ENCODE measurements at places on chromosomes 6 and 20. TPM values are rescaled to one million over a fixed set of nuclear protein-coding genes. Genes with fewer than 3 reads are reported as not detected.
A peak's percentile ranks its signal among the peaks of the same experiment; 100 is the strongest.

Gene IMPG1
- not detected for total RNA-seq

Gene ZNF311
- total RNA-seq = 0.23 TPM

Gene GRM1
- total RNA-seq = not detected

Gene XRN2
- 57.4 TPM for total RNA-seq

Gene METTL24
- total RNA-seq = 0.24 TPM

Gene SDCBP2
- total RNA-seq = 2.0 TPM

Gene CDH26
- total RNA-seq = 2.0 TPM

Gene NHSL1
- total RNA-seq = 0.38 TPM

- no peak for DNase-seq
Measured at GRCh38 chr20:23311947-23312506, 38.6 kb upstream of the NXT1 start.

GRCh38 chr20:32429745-32430360, 71.7 kb downstream of the ASXL1 start:
- DNase-seq = no peak

DNA sequence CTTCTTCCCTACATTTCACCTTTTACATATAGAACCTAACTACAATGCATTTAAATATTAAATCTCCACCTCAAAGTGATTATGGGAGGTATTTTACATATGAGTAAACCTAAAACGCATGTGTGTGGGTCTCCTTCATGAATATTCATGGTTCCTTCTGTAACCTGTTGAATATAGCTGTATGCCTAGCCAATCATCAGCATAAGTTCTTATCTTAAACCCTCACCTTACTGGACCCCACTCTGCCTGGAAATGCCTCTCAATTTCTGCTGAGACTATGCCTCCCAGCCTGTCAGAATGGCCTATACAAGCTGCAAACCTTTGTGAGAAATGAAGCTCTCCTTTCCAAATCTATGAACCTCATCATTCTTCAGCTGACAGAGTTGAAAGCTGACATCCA, 21.3 kb downstream of the CEP85L start:
- DNase-seq = no peak

- no peak for DNase-seq
Measured at GRCh38 chr6:18893540-18894269, 506.6 kb downstream of the RNF144B start.

DNA sequence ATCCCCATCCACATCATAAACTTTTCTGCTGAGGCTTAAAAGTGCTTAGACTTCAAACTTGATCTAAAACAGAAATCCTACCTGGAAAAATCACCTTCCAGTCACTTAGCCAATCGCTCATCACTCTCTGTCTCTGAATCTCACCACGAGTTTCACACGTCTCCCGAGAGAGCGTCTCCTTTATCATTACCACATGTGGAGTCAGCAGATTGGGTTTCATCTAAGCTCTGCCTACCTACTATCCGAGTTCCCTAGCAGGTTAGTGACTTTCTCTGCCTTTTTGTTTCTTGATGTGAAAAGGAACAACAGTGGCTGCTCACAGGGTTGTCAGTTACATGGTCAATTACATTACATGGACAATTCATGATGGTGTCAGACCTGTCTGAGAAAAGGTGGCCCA, 286.2 kb downstream of the ESR1 start:
- DNase-seq = no peak

- no peak for DNase-seq
Measured at GRCh38 chr6:108123946-108124345, 41.9 kb upstream of the NR2E1 start.

- no peak for DNase-seq
Measured at GRCh38 chr6:45607798-45608197, 230.1 kb upstream of the SUPT3H start.

GRCh38 chr20:12748359-12748994, 260.3 kb upstream of the SPTLC3 start:
- DNase-seq = no peak

GRCh38 chr20:33669873-33670640, 3.3 kb downstream of the ACTL10 start:
- DNase-seq = no peak

- no peak for DNase-seq
Measured at GRCh38 chr6:193773-194310, 98.4 kb upstream of the DUSP22 start.

DNA sequence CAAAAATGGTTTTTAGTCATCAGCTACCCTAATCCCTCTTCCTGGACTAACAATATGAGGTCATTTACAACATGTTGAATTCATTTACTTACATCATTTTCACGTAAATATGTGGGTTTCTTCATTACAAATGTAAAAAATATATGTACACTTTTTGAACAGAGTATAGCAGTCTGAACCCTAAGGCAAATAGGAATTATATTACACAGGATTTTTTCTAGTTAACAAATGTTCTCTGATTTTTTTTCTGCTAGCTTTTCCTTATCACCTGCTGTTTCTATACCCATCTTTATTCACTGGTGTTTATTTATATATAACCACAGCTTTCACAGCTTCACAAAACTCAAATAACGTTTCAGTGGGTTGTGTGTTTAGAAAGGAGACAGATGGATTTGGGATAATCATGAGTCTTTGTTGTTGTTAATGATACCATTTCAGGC, 21.0 kb upstream of the CD2AP start:
- no peak for DNase-seq

- DNase-seq = no peak
Measured at GRCh38 chr6:63272397-63272796, 47.4 kb downstream of the LGSN start.

- no peak for DNase-seq
Measured at GRCh38 chr6:28567506-28567905, 41.8 kb downstream of the GPX5 start.

GRCh38 chr20:5000263-5001173, 792 bp downstream of the SLC23A2 start:
- peak; percentile 22 for DNase-seq

DNA sequence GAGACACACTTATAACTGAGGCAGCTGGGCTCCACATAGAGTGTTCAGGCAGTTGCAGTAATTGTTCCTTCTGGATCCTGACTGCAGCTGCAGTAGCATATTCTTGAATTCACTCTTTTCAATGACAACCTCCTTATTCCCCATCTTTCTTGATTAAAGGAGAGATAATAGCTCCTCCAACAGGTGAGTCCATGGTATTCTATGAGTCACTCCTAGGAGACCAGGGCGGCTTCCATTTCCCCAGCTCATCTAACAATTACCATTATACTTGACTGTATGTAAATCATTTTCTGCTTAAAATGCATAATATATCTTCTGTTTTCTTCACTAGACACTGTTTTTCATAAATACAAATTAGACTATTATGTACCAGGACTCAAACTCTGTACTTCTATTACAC, 62.4 kb downstream of the TENT5A start:
- DNase-seq = no peak

DNA sequence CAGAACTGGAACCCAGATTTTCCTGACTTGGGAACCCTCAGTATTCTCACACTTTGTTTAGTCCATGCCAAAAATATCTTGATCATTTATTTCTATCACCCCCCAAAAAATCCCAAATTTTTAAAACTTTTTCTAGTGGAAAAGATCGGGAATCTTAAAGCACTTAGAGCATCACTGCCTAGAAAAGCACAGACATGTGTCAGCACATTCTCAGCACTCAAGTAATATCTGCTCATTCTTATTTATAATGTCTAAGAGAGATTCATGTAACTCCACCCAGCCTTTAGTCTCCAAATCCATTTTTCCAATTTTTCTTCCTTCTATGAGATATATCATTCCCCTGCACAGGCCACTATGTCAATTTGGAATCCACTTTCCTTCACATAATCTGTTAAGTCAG, 29.9 kb upstream of the HSF2 start:
- no peak for DNase-seq

GRCh38 chr6:98627129-98627775, 207.1 kb upstream of the POU3F2 start:
- no peak for DNase-seq

GRCh38 chr6:165663736-165664558, 906 bp upstream of the PDE10A start:
- DNase-seq = no peak

DNA sequence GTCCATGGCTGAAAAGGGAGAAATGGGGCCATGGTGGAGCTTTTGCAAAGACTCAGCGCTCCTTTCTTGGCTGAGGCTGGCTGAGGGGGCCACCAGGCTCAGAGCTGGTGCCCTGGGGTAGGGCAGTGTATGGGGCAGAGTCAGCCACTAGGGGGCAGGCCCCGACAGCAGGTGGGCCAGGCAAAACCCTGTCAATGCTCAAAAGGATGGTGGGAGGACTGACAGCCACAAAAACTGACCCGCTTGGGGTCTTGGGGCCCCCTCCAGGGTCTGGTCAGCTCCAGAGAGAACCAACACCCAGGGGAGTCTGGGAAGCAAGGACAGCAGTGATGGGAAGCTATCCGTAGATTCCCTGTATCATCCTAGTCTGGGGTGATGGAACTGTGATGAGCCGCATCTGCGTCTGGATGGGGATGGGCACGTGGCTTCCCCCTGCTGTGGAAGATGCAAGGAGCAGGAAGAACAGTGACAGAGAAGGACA, 306.9 kb downstream of the DHX35 start:
- peak; percentile 35 for DNase-seq

GRCh38 chr20:21874127-21874526, 168.7 kb downstream of the PAX1 start:
- no peak for DNase-seq

DNA sequence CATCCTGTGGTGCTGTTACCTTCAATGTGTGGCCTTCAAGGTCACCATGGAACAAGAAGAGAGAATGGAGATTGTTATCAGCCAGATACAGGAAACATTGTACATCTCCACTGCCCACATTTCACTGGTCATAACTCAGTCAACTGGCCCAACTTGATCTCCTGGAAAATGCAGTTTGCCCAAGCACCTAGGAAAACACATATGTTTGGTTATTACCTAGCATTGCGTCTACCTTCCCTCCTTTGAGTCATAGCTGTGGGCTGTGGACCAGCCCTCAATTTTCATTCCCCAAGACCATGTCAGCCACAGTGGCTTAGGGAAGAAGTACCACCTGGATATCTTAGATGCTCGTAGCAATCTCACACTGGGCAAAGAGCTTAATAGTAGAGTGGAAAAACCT, 513.4 kb downstream of the KIF16B start:
- no peak for DNase-seq

- no peak for DNase-seq
Measured at GRCh38 chr6:154399097-154399496, 42.5 kb upstream of the IPCEF1 start.

DNA sequence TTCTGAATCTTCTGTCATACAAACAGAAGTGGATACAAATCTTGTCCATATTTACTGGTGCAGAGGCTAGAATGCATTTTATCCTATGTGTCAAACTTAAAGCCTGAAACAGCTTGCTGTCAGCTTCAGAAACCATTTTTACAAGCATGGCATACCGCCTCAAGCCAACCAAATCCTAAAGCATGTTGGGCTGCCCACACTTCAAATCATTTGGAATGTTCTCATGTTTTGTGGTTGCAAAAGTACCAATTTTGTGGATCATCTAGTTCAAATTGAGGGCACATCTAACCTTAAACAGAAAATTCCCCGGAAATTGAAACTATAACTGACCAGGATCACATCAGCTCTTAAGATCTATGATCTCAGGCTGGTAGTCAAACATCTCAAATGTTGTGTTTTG, 3.2 kb downstream of the GPR63 start:
- no peak for DNase-seq

- no peak for DNase-seq
Measured at GRCh38 chr20:18254615-18255014, 33.7 kb upstream of the ZNF133 start.

DNA sequence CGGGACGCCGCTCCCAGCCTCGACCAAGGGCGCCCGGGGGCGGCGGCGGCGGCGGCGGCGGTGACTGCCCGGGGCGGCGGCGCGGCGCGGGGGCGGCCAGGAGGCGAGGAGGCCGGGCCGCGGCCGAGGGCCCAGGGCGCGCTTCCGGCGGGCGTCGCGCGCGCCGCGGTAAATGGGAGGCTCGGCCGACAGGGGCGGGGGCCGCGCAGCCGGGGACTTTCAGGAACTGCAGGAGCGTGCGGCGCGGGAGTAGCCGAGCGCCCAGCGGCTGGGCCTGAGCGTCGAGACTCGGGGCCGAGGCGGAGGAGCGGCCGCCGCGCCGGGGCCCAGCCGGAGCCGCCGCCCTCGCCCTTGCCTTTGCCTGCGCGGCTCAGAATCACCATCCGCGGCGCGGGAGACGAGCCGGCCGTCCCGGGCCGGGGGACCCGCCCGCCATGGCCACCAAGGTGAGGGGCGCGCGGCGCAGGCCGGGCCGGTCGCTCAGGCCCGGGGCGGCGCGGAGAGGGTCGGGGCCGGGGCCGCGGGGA, at the start of gene SNX9:
Gene SNX9, plus strand, starts transcription at position 246 of the 527 bp plus-strand sequence. Its CDS starts 189 bp downstream, at position 435.
- DNase-seq = peak; percentile 82

DNA sequence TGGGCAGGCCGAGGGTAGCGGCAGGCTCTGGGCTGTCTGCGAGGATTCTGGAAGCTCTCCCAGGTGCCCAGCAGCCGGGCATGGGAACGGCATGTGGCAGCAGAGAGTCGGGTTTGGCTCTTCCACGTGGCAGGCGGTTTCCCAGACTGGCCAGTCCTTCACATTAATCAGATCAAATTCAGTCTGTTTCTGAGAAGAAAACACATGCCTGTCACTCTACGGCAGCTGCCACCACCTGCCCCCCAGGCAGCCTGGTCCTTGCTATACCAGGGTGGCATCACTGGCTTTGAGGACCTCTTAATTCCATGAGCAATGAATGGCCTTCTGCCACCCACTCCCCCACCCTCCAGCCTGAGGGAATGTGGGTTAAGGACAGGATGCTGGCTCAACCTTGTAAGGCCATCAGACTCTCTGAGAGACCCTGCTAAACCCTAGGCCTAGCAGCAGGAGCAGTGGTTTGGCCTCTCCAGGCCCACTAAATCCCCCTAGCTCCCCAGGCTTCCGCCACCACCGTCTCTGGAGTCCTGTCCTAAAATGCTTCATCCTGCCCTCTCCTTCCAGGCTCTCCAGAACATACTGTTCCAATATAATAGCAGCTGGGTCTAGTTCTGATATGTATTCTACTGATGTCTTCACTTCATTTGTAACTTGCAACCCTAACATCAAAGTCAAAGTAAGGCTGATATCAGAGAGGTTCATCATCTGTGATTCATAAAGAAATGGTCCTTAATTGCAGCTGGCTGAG, 47.8 kb downstream of the PLCG1 start:
- no peak for DNase-seq

DNA sequence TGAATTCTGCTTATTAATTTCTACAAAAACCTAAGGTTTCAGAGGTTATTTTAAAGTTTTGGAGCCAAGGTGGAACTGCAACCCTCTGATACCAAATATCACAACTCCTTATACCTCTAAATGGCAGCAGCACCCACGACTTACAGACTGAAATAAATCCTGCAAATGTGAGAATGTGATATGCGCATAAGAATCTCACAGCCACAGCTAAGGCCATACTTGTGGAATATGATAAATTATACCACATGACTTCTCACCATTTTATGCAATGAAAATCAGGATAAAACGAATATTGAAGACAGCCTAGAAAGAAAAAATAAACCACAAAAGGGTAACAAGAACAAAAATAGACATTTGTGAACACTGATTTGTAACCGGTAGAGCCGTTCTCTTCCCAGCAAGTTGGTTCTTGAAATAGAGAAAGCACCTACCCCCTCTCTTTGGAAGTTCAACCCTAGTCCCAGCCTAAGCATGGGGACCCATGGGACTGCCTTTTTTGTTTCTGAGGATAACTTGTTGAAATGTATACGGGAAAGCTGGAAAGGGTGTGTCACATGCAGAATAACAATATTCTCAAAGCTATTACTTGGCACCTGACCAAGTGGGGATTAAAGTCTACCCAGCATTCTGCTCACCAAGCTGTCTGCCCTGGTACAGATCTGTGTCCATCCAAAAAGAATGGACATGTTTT, 47.1 kb upstream of the MCM9 start:
- DNase-seq = no peak
